ENCODE measurements at places on chromosomes 11 and 22. TPM values are rescaled to one million over a fixed set of nuclear protein-coding genes. Genes with fewer than 3 reads are reported as not detected.

The SGSM1 gene
- 1.1 TPM for total RNA-seq

The SLC3A2 gene
- total RNA-seq = 883 TPM

The CTTN gene
- 192 TPM for total RNA-seq

The MCM5 gene
- 103 TPM for total RNA-seq

The EFCAB6 gene
- total RNA-seq = 0.39 TPM

The TRIM48 gene
- total RNA-seq = 0.06 TPM

The C11orf52 gene
- total RNA-seq = 0.33 TPM

The TTC38 gene
- total RNA-seq = 10.3 TPM

The KIF18A gene
- 13.0 TPM for total RNA-seq

The UBQLNL gene
- total RNA-seq = not detected

The BMAL1 gene
- total RNA-seq = 6.2 TPM

The HTR3B gene
- not detected for total RNA-seq

The SOX6 gene
- 0.07 TPM for total RNA-seq

The MMP27 gene
- total RNA-seq = not detected

The PGA5 gene
- not detected for total RNA-seq

The EED gene
- 22.1 TPM for total RNA-seq

The TESMIN gene
- 6.2 TPM for total RNA-seq

The KRTAP5-1 gene
- not detected for total RNA-seq

The SERHL2 gene
- 0.25 TPM for total RNA-seq

The LARGE1 gene
- total RNA-seq = 4.8 TPM

The KCTD14 gene
- total RNA-seq = 1.6 TPM

The ARHGAP8 gene
- 1.4 TPM for total RNA-seq

The HPX gene
- total RNA-seq = 0.36 TPM

The MCHR1 gene
- not detected for total RNA-seq

The OR8G5 gene
- total RNA-seq = not detected

The AGBL2 gene
- total RNA-seq = 1.0 TPM

The PNPLA5 gene
- total RNA-seq = not detected

The PNPLA3 gene
- 0.81 TPM for total RNA-seq

The PDGFD gene
- total RNA-seq = 8.4 TPM

The CHRDL2 gene
- 5.0 TPM for total RNA-seq

The CREB3L1 gene
- 5.1 TPM for total RNA-seq

The APOBEC3G gene
- 0.24 TPM for total RNA-seq

The ZNF143 gene
- total RNA-seq = 11.0 TPM

The SLC5A1 gene
- 0.08 TPM for total RNA-seq
